ENCODE measurements at places on chromosomes 12 and 14. TPM values are rescaled to one million over a fixed set of nuclear protein-coding genes. Genes with fewer than 3 reads are reported as not detected.

CDCA3 gene
- 42.1 TPM for total RNA-seq

- DNase-seq: no peak
Observed at GRCh38 chr12:93061473-93062419, 132.7 kb upstream of the EEA1 start.

GRCh38 chr12:132818562-132818961 lies 10.1 kb downstream of the GOLGA3 start:
- DNase-seq: no peak

DNA sequence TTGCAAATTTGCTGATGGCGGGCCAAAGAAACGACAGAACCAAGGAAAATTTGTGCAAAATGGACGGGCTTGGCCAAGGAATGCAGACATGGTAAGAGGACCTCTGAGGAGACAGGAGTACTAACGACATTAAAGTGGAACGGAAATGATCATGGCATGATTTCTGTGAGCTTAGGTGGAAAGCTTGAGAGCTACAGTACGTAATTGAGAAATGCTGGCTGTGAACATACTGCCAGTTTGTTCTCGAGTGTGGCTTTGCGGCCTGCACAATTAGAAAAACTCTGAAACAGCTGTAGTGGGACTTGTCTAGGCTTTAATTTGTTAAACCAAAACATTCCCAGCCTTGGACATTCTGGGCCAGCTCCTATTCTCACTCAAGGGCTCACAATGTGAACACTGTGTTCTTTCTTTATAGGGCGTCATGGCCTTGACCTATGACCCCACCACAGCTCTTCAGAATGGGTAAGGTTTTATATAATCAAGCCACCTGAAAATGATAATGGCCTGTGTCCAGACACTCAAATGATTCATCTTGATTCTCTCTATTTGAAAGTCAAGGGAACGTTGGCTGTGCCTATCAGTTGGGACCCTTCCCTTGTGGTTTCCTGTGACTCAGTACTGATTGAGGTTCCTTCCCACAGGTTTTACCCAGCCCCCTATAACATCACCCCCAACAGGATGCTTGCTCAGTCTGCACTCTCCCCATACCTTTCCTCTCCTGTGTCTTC lies 48.5 kb downstream of the BAZ2A start:
- DNase-seq: no peak

GRCh38 chr12:103858953-103859601 lies 18.0 kb upstream of the NT5DC3 start:
- DNase-seq: no peak

DNA sequence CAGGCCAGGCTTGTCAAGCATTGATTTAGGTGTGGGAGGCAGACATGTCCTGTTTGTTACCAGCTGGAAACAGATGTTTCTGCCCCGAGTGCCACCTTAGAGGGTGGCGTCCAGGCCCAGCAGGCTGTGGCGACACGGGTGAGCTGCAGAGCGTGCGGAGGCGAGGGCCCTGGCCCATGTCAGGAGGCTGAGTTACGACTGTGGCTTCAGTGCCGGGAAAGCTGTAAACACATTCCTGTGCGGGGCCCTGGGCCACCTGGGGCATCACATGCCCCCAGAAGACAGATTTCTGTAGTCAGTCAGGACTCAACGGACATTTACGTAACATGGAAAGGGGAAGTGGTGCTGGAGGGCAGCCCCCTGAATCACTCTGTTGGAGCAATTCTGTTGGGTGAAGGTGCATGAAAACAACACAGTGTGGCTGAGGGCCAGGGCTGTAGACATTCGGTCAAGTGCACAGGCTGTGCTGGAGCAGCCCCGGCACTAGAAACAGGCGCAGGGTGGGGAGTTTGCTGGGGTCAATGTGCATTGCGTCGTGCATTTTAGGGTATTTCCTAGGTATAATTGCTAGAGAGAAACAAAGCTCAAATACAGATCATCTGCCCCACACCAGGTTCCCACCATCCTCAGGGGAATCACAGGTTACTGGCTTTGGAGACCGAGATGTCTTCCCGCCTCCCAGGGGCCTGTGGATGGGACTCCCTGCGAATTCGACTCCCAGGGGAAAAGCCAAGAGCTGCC lies 291.8 kb downstream of the TMEM121 start:
- DNase-seq: no peak

- DNase-seq: no peak
Observed at GRCh38 chr12:110533607-110534006, 31.5 kb downstream of the RAD9B start.

NFE2 gene
- not detected for total RNA-seq

AP5M1 gene
- 43.9 TPM for total RNA-seq

DNA sequence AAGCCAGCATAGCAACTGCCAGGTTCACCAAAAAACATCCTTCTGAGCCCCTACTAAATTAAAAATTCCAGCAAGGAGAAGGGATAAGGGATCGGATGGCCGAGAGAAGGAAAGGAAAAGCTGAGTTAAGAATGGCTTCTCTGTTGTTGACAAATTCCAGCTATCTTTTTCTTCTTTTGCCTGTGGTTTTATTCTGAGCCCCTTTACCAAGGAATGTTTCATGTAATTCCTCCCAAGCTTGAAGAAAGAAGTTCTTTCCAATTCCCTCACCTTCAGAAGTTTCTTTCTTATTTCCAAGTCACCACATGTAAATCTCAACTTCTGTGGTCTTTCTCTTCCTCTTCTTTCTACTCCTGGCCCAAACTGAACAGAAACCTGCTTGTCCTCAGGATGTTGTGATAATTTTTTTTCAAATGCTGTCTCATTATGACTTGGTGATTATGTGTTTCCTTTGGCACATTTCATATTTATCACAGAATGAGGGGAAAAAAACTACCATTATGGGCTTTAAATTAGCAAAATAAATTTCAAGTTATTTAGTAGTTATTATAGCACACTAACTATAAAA lies 40.0 kb downstream of the FGD6 start:
- no peak for DNase-seq

DNA sequence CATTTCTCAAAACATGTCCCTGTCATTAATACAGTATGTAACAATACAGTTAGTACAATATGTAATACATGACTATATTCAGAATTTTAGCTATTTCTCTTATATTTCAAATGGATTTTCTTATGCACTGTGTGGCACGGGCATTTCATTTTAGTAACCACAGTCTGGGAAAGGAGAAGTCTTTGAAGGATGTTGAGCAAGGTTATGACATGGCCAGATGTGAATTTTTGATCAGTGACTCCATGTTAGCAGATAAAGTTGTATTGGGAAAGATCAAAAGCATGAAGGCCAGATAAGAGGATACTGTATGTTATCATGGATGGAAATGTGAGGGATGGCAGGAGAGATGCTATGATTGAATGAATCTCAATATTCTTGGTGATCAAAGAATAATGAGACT lies 285.2 kb downstream of the NAV3 start:
- DNase-seq: no peak

FGF23 gene
- not detected for total RNA-seq

- DNase-seq: no peak
Observed at GRCh38 chr12:130405332-130405731, 67.6 kb downstream of the PIWIL1 start.

DNA sequence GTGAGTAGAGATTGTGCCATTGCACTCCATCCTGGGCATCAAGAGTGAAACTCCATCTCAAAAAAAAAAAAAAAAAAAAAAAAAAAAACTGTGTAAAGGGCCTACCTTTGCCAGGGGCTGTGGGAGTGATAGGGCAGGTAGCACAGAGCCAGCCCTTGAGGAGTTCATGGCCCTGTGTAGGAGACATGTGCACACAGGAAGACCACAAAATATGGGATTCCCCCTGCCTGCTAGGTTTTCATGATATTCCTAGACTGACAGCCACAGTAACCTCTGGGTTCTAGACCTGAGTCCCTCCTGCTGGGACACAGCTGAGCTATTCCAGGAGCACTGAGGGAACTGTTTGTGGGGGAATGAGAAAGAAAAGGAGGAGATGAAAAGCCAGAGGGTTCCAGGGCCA lies 8.3 kb upstream of the SPTSSA start:
- no peak for DNase-seq

GRCh38 chr12:9725213-9725870 lies 7.6 kb downstream of the CLECL1 start:
- no peak for DNase-seq

DNA sequence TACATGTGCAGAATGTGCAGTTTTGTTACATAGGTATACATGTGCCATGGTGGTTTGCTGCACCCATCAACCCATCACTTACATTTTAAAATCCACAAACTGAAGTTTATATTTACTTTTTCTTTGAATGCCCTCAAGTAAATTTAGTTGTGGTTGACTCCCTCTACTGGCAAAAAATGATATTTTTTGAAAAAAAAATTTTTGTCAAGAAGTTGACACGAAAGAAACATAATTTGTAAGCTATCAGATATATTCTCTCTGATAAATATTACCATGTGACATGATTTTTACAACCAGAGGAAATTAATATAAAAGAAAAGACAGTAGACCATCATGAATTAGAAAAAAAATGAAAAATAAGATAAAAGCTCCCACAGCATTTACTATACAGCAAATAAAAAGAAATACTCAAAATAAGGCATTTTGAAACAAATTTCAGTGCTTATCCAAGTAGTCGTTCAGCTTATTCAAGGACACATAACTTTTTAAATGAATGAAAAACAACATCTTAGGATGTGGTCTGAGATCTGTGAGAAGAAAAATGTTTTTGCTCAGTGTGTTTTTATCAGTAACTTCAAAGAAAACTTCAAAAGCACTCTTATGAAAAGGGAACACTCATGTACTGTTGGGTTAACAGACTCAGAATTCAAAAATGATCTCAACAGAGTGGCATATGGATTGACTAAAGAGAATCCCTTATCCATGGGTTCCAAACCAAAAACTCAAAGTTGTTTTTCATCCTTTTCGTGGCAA lies 30.0 kb upstream of the GRIP1 start:
- no peak for DNase-seq

DNA sequence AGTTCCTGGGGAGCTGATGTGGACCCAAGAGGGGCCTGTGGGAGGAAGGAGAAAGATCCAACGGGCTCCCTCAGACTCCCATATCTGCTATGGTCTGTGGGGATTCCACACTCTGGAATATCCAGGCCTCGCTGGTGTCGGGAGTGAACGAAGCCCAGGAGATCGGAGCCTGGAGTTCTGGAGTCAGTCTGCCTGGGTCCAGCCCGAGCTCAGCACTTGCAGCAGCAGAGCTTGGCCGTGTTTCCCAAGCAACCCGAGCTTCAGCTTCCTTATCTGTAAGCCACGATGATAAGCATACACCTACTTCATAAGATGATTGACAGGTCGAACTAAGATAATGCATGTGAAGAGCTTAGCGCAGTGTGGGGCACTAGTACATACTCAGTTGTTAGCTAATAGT lies 10.1 kb downstream of the LTBP2 start:
- DNase-seq: no peak

C14orf180 gene
- total RNA-seq: not detected

GRCh38 chr12:4120316-4120917 lies 153.1 kb upstream of the CCND2 start:
- DNase-seq: peak; percentile 5

ERC1 gene
- total RNA-seq: 37.5 TPM

DNA sequence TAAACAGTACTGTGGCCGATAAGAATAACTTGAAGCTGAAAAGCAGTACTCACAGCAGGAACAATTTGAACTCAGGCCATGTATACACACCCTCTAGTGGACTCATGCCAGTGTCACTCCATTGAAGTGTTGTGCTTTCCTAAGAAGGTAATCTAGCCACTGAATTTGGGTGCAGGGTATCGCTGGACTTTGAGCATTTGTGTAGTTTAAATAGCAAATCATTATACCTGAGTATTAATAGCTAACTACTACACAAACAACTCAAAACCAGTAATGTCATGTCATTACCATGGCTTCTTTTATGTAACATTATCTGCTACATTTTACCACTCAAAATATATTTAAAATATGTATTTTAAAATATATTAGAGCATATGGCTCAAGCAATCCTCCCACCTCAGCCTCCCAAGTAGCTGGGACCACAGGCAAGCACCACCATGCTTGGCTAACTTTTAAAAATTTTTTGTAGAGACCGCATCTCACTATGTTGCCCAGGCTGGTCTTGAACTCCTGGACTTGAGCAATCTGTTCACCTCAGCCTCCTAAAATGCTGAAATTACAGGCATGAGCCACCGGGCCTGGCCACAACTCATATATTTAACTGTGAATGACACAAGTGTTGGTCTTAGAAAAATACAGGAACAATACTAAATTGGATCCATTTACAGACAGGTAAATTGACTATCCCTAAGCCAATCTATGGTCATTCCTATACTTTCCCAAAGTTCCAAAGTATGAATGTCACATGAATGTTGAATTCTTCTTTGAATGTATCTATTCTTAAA lies 25.6 kb upstream of the ARID4A start:
- no peak for DNase-seq

NXPH4 gene
- 0.82 TPM for total RNA-seq

DNA sequence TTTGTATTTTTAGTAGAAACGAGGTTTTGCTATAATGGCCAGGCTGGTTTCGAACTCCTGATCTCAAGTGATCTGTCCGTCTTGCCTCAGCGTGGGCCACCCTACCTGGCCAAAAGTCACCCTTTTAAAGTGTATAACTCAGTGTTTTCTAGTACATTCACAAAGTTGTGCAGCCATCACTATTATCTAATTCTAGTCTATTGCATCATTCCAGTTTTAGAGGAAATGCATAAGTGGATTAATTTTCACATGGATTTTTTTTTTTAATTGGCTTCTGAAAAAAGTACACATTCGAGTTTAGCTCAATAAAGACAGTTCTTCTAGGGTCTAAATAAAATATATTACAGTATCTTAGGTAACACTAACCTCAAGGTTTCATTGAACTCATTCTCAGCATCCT lies 3.7 kb downstream of the DEPDC4 start:
- no peak for DNase-seq

DNA sequence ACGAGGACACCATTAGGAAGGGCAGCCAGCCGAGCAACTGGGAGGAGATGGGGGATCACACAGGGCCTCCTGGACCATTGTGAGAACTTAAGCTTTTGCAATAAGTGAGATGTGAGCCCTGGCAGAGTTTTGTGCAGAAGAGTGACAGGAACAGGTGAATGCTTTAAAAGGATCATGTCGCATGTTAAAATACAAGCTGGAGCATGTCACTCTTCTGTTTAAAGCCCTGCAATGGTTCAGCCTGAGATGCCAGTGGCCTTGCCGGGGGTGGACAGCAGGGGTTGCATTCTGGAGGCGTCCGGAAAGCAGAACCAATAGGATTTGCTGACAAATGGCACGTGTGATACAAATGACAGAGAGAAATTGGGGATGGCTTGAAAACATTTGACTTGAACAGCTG lies 137.5 kb upstream of the RFLNA start:
- DNase-seq: no peak

KCNJ8 gene
- not detected for total RNA-seq

BICD1 gene
- total RNA-seq: 8.0 TPM

DNA sequence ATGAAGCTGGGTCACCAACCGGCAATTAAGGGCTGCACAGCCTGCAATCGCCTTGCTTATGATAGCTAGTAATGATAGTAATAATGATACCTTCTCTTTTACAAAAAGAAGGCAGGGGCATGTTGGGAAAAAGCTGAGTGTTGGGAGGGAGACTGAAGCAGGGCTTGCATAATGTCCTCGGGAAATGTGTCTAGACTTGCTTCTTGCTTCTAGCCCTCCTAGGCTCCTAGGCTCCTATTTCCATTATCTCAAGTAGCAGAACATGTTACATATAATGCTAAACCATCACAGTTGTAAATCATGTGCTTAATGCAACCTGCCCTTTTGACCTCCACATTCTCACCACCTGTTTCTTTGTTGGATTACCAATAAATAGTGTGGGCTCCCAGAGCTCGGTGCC lies 18.7 kb downstream of the RERGL start:
- no peak for DNase-seq

GRCh38 chr12:32198555-32198954 lies 91.9 kb downstream of the BICD1 start:
- no peak for DNase-seq

KCNA1 gene
- total RNA-seq: not detected

GRCh38 chr14:30620178-30620577 lies 1.9 kb upstream of the SCFD1 start:
- no peak for DNase-seq

CNTN1 gene
- total RNA-seq: not detected

Data from activated T-helper 2 cell treated with anti-CD3 and anti-CD28 coated beads, Interferon-gamma antibody, Interleukin-2, Interleukin-4, amounts not matched to agents 10 μg/mL and 5 μg/mL and 100 μg/mL, durations not matched to agents 14 hours and 24 hours and 36 hours (primary cell).